Thymus (tissue), 14 donors: ENCODE measurements at places on chromosomes 13 and 19.

DNA sequence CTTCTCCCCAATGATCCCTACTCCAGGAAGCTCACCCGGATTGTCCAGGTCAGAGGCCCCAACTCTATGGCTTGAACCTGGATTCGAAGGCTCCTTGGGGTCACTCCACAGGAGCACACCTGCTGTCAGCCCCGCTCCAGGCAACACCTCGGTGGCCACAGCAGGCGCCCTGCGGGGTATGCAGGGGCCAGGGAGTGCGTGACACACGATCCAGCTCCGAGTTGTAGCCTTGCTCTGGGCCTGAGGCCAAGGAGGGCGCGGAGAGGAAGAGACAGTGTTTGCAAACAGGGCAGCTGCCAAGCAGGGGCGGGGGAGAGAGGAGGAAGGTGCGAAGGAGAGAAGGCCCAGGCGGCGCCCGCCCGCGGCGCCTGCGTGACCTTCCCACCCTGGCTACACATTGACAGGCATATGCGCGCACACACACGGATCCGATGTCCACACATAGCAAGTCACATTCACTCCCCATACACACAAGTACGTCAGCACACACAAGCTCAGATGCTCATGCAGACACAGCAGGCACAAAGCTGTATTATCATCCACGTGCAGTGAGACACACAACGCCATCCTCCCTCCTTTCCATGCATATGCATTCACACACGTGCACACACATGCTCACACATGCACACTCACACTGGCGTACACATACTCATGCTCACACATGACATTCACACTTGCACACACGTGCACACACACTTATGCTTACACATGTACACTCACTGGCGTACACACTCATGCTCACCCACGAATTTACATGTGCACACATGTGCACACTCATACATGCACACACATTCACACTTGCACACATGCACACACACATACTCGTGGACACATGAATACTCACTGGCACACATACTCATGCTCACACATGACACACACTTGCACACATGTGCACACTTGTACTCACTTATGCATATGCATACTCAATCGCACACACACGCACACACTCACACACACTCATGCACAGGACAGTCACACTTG lies 10.4 kb downstream of the SBK2 start:
- H3K36me3 ChIP-seq = no peaks in the 10 kb centered on the region
- no peaks in the 10 kb centered on the region for H3K4me1 ChIP-seq
- H3K4me3 ChIP-seq = no peak overlapping the region
- no peak for DNase-seq

GRCh38 chr13:100522618-100523309 lies 65.8 kb downstream of the GGACT start:
- peaks cover 7% of the 10 kb centered on the region for H3K4me1 ChIP-seq
- H3K4me3 ChIP-seq = no peak overlapping the region
- no peaks in the 10 kb centered on the region for H3K27me3 ChIP-seq
- H3K27ac ChIP-seq = no peak overlapping the region

GRCh38 chr13:78620936-78621470 lies 17.7 kb upstream of the POU4F1 start:
- no peaks in the 10 kb centered on the region for H3K27me3 ChIP-seq
- no peak for DNase-seq
- H3K4me1 ChIP-seq = no peaks in the 10 kb centered on the region
- no peak overlapping the region for H3K27ac ChIP-seq
- H3K4me3 ChIP-seq = no peak overlapping the region

- H3K4me3 ChIP-seq = peak overlapping the region; percentile 39
- DNase-seq = no peak
Observed at GRCh38 chr13:110307767-110308655, 927 bp downstream of the COL4A2 start.

GRCh38 chr13:31611214-31611613 lies 128.1 kb upstream of the RXFP2 start:
- no peak for DNase-seq
- no peaks in the 10 kb centered on the region for H3K36me3 ChIP-seq

GRCh38 chr19:507286-508203 lies at the start of gene TPGS1:
TPGS1 (plus strand) TSS chr19:507497; CDS start chr19:507507, 10 bp downstream.
- peaks cover 6% of the 10 kb centered on the region for H3K27me3 ChIP-seq
- peak within 1 kb of the TSS; percentile 96 for H3K4me3 ChIP-seq
- peaks cover 6% of the 10 kb centered on the region for H3K36me3 ChIP-seq
- peak; percentile 54 for DNase-seq
- peak within 1 kb of the TSS; percentile 97 for H3K27ac ChIP-seq
- peaks cover 15% of the 10 kb centered on the region for H3K4me1 ChIP-seq

DNA sequence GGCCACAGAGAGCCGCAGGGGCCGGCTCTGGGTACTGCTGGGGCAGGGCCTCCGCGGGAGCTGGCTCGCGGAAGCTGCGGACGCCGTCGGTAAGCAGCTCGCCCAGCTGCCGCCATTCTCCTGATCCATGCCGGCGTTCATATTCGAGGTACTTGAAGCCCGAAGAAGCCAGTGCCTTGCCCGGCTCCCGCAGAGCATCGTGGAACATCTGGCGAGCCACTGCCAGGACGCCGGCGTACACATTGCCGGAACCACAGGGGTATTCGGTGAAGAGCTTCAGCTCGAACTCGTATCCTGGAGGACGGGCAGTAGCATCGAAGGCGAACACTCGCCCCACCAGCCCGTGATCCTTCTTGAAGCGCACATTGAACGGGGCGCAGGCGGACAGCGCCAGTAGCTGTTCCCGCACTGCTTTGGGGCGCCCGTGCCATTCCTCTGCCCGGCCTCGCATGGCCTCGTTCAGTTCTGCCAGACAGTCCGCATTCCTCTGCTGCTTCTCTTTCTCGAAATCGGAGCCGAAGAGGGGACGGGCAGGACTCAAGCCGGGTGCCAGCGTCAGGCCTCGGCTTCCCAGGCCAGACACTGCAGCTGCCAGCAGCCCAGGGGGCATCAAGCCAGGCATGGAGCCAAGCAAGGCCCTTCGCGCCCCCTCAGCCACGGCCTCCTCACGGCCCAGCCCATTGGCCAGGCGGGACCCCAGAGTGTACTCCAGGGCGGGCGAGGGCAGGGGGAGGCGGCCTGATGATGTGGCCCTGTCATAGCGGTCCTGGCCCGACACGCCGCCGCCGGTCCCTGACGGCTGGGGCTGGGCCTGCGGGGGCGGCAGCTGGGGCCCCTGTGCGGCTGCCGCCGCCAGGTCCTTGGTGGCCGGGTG lies 1.0 kb downstream of the IRF2BP1 start:
- peak overlapping the region; percentile 76 for H3K4me3 ChIP-seq
- H3K27ac ChIP-seq = no peak overlapping the region
- H3K4me1 ChIP-seq = peaks cover 43% of the 10 kb centered on the region
- H3K36me3 ChIP-seq = no peaks in the 10 kb centered on the region

GRCh38 chr19:21210037-21210621 lies 68.3 kb downstream of the ZNF431 start:
- no peak overlapping the region for H3K4me3 ChIP-seq
- no peak overlapping the region for H3K27ac ChIP-seq
- H3K36me3 ChIP-seq = no peaks in the 10 kb centered on the region

- H3K36me3 ChIP-seq = peaks cover 11% of the 10 kb centered on the region
- H3K27me3 ChIP-seq = peaks cover 64% of the 10 kb centered on the region
- H3K4me1 ChIP-seq = peaks cover 21% of the 10 kb centered on the region
- DNase-seq = no peak
- no peak overlapping the region for H3K27ac ChIP-seq
- H3K4me3 ChIP-seq = no peak overlapping the region
Observed at GRCh38 chr19:38209671-38210457, 14.2 kb downstream of the DPF1 start.

GRCh38 chr13:76937281-76937820 lies 11.0 kb upstream of the ACOD1 start:
- H3K27me3 ChIP-seq = no peaks in the 10 kb centered on the region
- no peak for DNase-seq
- no peaks in the 10 kb centered on the region for H3K36me3 ChIP-seq
- H3K27ac ChIP-seq = no peak overlapping the region
- no peaks in the 10 kb centered on the region for H3K4me1 ChIP-seq
- H3K4me3 ChIP-seq = no peak overlapping the region

- peak overlapping the region; percentile 40 for H3K27ac ChIP-seq
- no peak overlapping the region for H3K4me3 ChIP-seq
- peaks cover 4% of the 10 kb centered on the region for H3K4me1 ChIP-seq
- H3K27me3 ChIP-seq = no peaks in the 10 kb centered on the region
- no peak for DNase-seq
Observed at GRCh38 chr19:16117594-16118033, 5.9 kb downstream of the RAB8A start.

GRCh38 chr13:112940236-112940635 lies 28.8 kb upstream of the MCF2L start:
- peaks cover 17% of the 10 kb centered on the region for H3K27me3 ChIP-seq
- DNase-seq = no peak
- no peak overlapping the region for H3K27ac ChIP-seq
- H3K36me3 ChIP-seq = no peaks in the 10 kb centered on the region
- no peak overlapping the region for H3K4me3 ChIP-seq

GRCh38 chr13:59494151-59494550 lies 669.6 kb downstream of the DIAPH3 start:
- H3K36me3 ChIP-seq = no peaks in the 10 kb centered on the region
- DNase-seq = no peak
- no peak overlapping the region for H3K4me3 ChIP-seq
- no peaks in the 10 kb centered on the region for H3K27me3 ChIP-seq

DNA sequence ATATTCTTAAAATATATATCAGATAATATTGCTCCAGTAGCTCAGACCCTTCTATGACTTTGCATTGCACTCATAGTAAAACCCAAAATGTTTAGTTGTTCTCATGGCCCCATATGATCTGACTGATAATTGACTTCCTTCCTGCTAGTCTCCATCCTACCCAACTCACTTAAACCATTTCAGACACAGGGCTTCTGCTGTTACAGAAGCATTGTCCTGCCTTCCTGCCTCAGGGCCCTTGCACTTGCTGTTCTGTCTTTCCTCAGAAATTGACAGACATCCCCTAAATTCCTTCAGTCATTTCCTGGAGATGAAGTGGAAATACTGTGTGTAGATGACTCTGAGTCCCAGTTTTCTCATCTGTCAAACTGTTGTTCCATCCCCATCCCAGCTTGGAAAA lies 19.7 kb downstream of the FBXL12 start:
- H3K4me3 ChIP-seq = no peak overlapping the region
- no peaks in the 10 kb centered on the region for H3K27me3 ChIP-seq
- H3K4me1 ChIP-seq = no peaks in the 10 kb centered on the region
- no peak for DNase-seq

GRCh38 chr13:92941167-92941566 lies 285.4 kb upstream of the GPC6 start:
- DNase-seq = no peak
- no peaks in the 10 kb centered on the region for H3K4me1 ChIP-seq
- no peak overlapping the region for H3K4me3 ChIP-seq

- peaks cover 13% of the 10 kb centered on the region for H3K4me1 ChIP-seq
- peak overlapping the region; percentile 86 for H3K4me3 ChIP-seq
- no peaks in the 10 kb centered on the region for H3K27me3 ChIP-seq
- no peaks in the 10 kb centered on the region for H3K36me3 ChIP-seq
- DNase-seq = no peak
- no peak overlapping the region for H3K27ac ChIP-seq
Observed at GRCh38 chr13:45416516-45417128, 1.6 kb downstream of the SLC25A30 start.

GRCh38 chr19:8575467-8575997 lies 1.7 kb downstream of the MYO1F start:
- DNase-seq = no peak
- H3K36me3 ChIP-seq = no peaks in the 10 kb centered on the region
- no peak overlapping the region for H3K4me3 ChIP-seq
- peaks cover 49% of the 10 kb centered on the region for H3K4me1 ChIP-seq
- H3K27ac ChIP-seq = no peak overlapping the region

DNA sequence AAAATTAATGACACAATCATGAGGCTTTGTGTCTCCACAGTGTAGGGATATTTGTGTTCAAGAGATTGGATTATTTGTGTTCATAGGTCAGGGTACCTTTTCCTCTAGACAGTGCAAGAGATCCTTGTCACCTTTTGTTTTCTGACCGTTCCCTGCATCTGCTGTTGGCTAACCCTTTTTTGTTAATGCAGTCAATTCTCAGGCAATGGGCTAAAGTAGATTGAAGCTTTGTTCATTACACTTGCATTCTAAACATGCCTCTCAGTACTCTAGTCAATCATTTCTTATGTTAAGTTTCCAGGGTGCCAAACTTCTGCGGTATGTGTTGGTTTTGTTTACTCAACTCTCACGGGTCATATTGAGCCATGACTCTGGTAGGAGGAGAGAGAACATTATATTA lies 1.8 kb upstream of the MED4 start:
- H3K4me3 ChIP-seq = no peak overlapping the region
- DNase-seq = no peak
- H3K27me3 ChIP-seq = no peaks in the 10 kb centered on the region
- H3K4me1 ChIP-seq = peaks cover 12% of the 10 kb centered on the region
- H3K36me3 ChIP-seq = no peaks in the 10 kb centered on the region

DNA sequence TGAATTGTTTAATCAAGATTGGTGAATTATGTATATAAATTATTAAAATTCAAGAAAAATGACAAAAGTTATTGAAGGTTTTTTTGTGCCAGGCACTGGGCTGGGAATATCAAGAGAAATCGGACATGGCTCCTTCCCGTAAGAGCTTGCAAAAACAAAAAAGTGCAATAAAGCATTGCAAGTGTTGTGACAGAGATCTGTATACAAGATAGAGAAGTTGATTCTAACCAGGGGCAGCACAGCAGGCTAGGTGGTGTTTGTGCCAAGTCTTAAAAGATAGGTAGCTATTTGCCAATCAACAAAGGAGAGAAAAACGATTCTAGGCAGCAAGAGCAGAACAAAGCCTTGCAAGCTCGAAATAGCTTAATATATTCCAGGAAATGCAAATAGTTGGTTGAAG lies 123.7 kb upstream of the WASF3 start:
- no peaks in the 10 kb centered on the region for H3K4me1 ChIP-seq
- DNase-seq = no peak
- no peaks in the 10 kb centered on the region for H3K27me3 ChIP-seq

GRCh38 chr13:34258646-34259386 lies 440.9 kb downstream of the RFC3 start:
- H3K4me3 ChIP-seq = no peak overlapping the region
- H3K4me1 ChIP-seq = no peaks in the 10 kb centered on the region
- H3K27me3 ChIP-seq = no peaks in the 10 kb centered on the region

DNA sequence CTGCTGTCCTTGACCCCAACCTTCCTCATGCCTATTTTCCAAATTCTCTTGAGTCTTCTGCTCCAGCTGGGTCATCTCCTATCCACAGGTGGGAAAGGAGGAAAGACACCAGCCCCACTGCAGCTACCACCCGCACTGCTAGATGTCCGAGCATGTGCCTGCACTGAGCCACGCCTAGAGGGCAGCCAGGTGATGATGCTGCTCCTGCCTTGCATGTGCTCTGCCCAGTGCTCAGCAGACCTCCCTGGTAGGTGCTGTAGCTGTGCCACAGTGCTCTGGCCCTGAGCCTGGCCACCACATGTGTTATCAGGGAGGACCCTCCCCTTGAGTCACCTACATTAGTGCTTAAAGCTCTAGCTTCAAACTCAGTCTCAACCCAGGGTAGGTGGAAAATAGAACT lies 6.9 kb upstream of the CYSLTR2 start:
- H3K4me1 ChIP-seq = no peaks in the 10 kb centered on the region
- DNase-seq = no peak
- no peak overlapping the region for H3K27ac ChIP-seq
- H3K4me3 ChIP-seq = no peak overlapping the region
- no peaks in the 10 kb centered on the region for H3K27me3 ChIP-seq
